T-helper 17 cell (primary cell): ENCODE measurements at places on chromosomes 12 and 14.

- DNase-seq, result no peak
These were observed 29.5 kb downstream of the MSRB3 start for GRCh38 chr12:65308006-65308405.

- no peak for DNase-seq
These were observed 425.9 kb upstream of the DCN start for GRCh38 chr12:91608542-91608941.

- no peak for DNase-seq
These were observed 1589.7 kb upstream of the FLRT2 start for GRCh38 chr14:83940253-83940652.

GRCh38 chr14:105460116-105460515, 14.5 kb upstream of the CRIP2 start:
- DNase-seq, result no peak

DNA sequence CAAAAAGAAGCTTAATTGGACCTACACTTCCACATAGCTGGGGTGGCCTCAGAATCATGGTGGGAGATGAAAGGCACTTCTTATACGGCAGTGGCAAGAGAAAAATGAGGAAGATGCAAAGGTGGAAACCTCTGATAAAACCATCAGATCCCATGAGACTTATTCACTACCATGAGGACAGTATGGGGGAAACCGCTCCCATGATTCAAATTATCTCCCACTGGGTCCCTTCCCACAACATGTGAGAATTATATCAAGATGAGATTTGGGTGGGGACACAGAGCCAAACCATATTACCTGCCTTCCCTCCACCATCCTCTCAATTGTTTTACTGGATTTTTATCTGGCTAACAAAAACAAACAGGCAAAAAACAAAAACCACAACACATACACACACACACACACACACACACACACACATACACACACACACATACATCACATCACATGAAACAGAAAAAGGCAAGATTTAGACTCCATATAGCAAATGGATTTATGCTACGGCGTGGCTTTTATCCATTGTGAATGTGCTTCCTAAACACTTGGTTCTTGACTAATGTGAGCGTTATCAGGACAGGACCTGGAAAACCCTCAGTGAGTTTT, 66.7 kb downstream of the ZFP36L1 start:
- DNase-seq, result no peak

DNA sequence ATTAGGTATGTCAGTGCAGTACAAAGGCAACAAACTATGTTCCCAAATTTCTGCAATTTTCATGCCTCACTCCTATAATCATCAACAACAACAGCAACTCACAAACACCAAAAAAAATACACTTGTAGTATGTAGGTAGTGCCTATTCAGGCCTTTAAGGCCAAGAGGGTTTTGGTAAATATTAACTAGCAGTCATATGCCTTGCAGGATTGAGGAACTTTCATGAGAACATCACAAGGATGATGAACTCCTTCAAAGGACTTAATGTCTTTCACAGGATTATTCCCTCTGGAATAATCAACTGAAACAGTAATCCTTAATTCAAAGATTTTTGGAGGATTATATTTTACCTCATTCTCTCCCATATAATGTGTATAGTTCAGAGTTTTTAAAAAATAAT, 293.8 kb downstream of the NOVA1 start:
- no peak for DNase-seq

DNA sequence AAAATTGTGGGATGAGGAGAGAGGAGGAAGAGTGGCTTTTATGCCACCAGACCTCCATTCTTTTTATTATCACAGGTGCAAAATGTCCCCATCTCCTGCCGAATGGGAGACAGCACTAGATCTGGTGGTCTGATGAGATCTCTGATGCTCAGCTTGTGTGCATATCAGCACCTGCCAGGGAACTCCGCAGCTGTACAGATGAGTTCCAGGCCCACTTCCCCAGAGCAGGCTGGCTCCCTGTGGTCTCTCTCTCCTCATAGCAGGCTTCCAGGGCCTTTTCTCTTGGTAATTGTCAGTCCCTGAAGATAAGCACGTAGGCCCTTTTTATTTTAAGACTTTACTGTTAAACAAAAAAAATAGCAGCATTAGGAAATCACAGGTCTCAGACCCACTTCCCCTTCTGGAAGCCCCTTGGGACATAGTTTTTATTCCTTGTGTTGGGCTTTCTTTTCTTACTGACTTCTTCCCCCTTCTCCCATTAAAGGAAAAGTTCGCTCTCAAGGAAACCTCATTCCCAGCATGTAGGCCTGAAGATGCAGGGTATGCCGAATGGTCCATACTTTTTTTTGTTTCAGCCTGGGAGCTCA, 4.5 kb upstream of the TBC1D30 start:
- no peak for DNase-seq

GRCh38 chr14:94172545-94172944, 1.6 kb upstream of the PPP4R4 start:
- DNase-seq, result no peak
